ENCODE measurements at places on chromosomes 3 and 15.

DNA sequence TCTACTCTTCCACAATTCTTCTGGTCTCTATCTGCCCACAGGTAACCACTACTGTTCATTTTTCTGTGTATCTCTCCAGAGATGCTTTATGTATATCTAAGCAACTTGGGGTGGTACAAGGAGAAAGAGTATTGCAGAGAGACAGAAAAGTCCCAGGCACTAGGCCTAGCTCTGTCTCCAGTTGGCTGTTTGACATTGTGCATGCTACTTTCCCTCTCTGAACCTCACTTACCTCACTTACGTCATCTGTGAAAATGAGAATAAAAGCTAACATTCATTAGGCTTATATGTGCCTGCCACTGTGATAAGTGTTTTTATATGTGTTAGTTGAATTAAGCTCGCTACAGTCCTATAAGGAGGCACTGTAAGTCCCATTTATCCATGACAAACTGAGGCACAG lies 76.7 kb upstream of the RNU6-1 start:
- DNase-seq: no peak

DNA sequence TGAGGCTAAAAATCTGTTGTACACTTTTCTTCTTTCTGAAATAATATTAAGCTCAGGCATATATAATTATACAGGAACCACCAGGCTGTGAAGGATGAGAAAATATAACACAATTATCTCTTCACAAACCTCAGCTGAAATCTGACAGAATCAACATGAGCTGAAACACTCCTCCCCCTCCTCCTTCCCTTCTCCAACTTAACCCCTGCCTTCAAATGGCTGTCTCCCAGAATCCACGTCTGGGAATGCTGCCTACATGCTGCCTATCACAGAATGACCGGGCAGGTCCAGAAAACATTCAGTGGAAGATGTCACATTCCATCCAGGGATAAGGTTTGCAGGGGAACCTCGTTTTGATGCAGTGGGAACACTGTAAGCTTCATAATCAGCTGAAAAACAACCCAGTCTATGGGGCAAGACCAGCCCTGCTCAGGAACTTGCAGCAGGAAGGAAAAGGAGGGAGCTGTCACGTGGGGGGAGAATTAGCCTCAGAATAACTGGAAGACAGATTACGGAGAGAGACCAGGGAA lies 44.0 kb upstream of the SEMA6D start:
- DNase-seq: no peak

GRCh38 chr3:40086890-40087883 lies 222.3 kb upstream of the EIF1B start:
- DNase-seq: no peak

DNA sequence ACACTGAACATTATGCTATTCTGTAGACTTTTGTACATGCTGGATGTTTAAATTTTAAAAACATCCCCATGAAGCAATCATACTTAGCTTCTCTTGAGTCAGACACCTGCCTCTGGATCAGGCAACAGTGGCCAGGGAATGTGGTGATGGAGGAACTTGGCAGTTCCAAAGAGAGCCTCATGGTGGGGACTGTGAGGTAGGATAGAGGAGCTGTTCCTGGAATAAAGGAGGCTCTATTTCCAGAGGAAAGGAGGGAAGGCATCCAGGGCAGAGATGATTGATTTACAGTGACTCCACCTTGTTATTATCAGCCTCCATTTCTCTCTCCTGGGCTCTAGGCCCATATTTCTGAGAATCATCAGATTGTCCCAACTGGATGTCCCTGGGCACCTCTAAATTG lies 35.0 kb upstream of the ABHD17C start:
- DNase-seq: no peak

DNA sequence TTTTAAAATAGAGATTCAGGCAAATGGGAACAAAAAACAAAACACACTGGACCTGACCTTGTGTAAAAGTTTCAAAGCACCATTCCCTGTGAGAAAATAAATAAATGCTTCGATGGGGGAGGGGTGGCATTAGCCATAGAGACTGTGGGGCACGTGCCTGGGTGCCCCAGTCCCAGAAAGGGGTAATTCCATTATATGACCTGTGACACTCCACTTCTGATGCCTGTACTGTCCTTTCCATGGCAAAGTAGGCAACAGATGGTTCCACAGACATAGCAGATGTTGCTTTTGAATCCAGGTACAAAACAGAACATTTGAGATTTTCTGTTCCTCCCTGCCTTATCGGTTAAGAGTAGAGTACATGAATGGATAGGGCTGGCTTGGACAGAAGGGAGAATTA lies 3.9 kb downstream of the PHLDB2 start:
- no peak for DNase-seq

- DNase-seq: no peak
Observed at GRCh38 chr15:53434174-53434678, 325.2 kb downstream of the WDR72 start.

DNA sequence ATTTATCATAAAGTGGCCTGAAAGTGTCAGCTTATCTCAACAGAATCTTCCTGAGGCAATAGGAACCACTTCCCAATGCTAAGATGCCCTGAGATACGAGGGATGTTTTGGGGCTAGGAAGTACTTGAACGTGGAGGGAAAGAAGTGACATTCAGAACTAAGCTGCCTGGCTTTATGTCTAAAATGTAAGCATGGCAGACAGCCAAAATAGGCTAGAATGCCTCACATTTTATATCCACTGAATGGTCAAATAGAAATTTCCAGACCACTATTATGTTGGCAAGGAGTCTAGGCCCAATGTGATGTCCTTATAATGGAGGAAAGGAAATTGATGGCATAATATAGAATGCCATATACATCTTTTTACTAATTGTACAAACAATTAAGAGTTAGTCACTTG lies 154.9 kb downstream of the PEX5L start:
- DNase-seq: no peak

DNA sequence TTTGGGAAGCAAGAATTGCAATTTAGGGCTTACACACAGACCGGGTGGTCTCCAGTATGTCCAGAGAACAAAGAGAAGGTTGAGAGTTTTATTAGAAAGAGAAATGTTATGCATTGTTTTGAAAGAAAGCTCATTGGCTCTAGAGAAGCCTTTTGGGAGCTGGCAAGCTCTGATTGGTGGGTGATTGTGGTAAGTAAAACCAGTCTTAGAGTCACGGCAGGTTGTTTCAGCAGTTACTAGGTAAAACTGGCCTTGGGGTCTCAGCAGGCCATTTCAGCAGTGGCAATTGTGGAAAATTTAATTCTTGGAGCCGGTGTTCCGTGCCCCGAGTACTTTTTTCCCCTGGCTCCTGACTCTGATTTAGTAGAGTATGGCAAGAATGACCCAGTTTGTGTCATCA lies 78.1 kb downstream of the MRPL46 start:
- no peak for DNase-seq

DNA sequence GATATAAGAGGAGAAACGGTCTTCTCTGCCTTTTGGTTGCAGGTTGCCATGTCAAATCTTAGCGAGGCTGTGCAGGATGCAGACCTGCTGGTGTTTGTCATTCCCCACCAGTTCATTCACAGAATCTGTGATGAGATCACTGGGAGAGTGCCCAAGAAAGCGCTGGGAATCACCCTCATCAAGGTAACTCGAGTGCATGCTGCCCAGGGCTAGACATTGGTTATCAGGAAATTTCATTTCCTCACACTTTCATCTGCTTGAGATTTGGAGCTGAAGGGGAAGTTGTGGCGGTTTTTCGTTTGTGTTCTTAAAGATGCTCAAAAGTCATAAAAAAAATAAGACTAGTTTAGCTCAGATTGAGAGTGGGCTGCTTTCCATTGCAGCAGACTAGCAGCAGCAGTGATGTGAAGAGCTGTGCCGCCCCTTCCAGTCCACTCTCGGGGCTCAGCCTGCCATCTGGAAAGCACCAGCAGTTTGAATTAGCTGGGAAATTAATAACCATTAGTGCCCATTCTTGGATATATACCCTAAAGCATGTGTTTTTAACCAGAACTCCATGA lies 32.2 kb downstream of the GPD1L start:
- peak; percentile 34 for DNase-seq

DNA sequence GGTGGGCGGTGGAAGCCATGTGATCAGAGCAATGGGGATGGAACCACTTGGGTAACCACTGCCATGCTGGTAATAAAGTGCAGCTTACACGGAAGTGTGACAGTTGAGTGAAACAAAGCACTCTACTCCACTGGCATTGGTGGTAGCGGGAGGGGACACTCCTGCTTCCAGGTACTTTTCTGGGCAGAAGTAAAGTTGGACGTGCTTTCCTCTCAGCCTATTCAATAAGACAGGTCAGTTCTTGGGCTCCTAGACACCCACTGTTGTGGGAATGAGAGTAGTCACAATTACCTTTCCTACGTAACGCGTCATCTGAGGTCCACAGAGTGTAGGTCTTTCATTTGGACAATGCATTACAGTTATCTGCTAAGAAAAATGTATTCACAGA lies 51.7 kb upstream of the CHD2 start:
- no peak for DNase-seq

- DNase-seq: no peak
Observed at GRCh38 chr15:79674124-79674465, 222.7 kb downstream of the MTHFS start.

- no peak for DNase-seq
Observed at GRCh38 chr3:61439122-61439458, 122.3 kb upstream of the PTPRG start.

- DNase-seq: no peak
Observed at GRCh38 chr15:35546511-35547381, 781 bp upstream of the DPH6 start.

- DNase-seq: no peak
Observed at GRCh38 chr3:102078854-102079808, 229.8 kb downstream of the NFKBIZ start.

DNA sequence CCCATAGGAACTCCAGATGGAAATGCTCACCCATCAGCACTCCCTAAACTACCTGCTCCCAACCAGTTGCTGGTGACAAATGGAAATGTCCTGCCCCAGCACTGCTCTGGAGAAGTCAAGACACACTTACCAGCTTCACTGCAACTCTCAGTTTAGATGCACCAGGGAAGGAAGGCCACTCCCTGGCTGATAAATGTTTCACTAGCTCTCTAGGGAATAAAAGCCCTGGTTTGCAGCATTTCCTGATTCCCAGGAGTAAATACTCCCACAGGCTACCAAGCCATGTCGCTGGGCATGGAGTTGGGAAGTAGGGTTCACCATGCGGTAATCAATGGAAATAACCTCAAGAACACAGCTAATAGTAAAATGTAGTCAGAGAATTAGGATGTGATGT lies 112.0 kb upstream of the NEO1 start:
- DNase-seq: no peak

DNA sequence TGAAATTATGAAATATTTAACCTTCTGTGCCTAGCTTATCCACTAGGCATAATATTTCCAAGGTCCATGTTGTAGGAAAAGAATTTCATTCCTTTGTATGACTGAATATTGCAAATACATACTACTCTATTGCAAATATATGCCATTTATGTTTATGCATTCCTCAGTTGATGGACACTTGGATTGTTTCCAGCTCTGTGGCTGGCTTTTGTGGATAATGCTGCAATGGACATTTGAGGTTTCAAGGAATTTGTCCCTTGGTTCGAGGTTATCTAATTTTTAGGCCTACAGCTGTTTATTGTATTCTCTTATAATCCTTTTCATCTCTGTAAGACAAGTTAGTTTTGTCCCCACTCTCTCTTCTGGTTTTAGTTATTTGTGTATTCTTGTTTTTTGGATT lies 7.7 kb upstream of the AADACL2 start:
- no peak for DNase-seq

DNA sequence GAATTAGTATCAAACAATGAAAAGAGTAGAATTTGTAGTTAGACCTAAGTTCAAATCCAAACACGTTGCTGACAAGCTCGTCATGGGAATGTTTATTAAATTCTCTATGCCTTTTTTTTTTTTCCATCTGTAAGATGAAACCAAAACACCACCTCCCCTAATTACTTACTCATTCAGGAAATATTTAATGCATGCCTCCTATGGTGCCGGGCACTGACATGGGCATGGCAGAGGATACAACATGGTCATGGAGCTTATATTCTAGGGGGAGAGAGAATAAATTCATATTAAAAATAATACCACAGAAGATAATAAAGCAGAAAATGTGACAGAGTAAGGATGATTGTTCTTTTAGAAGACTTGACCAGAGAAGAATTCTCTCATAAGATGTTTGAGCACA lies 215.8 kb downstream of the RYR3 start:
- DNase-seq: no peak

- DNase-seq: no peak
Observed at GRCh38 chr3:11499144-11499543, 144.6 kb downstream of the VGLL4 start.

DNA sequence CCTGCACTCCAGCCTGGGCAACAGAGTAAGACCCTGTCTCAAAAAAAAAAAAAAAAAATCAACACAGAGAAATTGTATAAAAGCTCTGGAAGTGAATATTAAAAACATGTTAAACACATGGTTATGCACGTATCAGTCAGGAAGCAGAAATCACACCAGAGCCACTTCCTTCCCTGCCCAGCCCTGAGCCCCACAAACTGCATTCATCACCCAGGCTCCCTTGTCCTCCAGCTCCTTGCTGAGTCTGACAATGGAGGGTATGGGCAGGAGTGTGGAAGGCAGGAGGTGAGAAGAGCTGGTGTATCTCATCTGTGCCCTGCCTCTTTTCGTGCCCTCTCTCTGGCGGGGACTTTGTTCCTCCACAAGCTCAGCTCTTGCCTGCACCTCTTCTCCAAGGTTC lies 12.1 kb upstream of the LOXL1 start:
- no peak for DNase-seq

DNA sequence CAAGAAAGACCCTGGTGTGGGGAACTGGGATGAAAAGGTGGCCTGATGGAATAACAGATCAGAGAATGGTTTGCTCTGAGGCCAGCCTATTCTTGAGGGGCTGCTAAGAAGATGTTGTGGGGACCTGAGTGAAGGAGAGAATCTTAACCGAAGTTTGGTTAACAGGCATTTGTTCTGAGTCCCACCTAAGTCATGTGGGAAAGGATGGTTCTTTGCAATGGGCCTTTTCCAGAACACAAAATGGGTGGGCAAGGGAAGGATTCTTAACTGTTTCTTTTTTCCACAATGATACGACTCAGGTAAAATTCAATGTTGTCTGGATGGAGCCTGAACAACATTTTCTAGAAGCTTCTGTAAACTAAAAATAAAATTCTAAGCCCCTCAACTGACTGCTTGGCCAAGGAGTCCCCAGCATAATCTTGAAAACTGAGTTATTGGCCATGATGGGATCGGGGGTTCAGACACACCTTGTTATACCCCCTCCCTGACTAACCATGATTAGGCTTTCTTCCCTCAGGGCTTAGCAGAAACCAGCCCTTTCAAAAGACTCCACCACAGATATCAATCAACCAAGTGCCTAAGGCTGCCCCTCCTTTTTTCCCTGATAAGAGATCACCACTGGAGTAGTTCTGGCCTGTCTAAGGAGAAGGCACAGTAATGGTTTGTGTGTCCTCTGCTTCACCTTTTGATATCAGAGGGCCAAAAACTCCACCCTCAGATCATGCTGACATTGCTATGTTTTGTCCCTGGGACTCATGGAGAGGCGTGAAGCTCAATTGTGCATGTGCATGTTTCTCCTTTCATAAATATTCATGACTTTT lies 30.1 kb downstream of the SCN11A start:
- no peak for DNase-seq

DNA sequence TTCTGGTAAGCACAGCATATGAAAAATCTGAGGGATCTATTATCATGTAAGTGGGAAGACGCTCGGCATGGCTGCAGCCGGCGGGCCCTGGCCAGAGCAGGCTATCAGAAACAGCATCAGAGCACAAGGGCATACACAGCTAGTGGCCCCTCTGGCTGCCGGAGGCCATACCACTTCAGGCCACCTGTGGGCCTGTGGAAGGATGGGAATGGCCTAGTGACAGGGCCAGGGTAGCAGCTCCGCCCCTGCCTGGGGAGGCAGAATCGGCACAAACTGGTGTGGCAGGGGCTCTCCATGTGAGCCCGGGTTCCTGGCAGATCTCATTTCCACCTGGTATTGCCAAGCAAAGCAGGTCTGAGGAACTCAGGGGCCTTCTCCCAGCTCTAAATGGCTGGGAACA lies 46.4 kb downstream of the SH3BP5 start:
- DNase-seq: no peak

Measured in OCI-LY7 (cell line).